ENCODE measurements at places on chromosomes 6 and 20.

- DNase-seq: no peak
Measured at GRCh38 chr6:46655803-46656202, 3.0 kb downstream of the SLC25A27 start.

DNA sequence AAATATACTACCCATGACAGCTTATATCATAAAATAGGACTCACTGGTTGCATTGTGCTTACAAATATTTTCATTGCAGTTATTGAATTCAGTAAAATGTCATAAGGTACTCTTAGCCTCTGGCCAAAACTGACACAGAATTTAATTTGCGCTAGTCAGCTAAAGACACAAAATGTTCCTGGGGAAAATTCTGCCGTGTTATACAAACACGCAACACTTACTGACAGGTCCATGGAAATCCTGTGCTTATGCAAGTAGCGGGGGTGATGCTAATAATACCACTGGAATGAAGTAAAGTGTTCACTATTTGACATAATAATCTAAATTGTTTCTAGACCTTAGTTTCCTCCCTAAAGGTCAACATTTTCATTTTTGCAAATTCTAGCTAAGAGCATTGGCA, 354.4 kb upstream of the RSPO3 start:
- DNase-seq: no peak

GRCh38 chr20:21684671-21685070, 20.8 kb upstream of the PAX1 start:
- no peak for DNase-seq

GRCh38 chr20:199996-200395, 10.5 kb upstream of the DEFB128 start:
- no peak for DNase-seq

- no peak for DNase-seq
Measured at GRCh38 chr6:154341871-154342270, 14.7 kb downstream of the IPCEF1 start.

DNA sequence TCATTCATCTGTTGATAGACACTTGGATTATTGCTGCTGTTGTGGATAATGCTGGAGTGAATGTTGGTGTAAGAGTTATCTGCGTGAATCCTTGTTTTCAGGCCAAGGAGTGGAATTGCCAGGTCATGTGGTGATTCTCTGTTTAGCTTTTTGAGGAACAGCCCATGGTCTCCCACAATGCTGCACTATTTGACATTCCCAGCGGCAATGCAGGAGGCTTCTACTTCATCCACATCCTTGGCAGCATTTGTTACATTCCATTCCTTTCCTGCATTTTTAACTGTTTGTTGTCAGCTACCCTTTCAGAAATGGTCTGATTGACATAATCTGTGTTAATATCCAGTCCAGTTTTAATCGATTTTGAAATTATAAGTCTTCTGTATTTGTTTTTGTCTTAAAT, 51.7 kb upstream of the CLDN20 start:
- DNase-seq: no peak

- no peak for DNase-seq
Measured at GRCh38 chr6:133610971-133611370, 277.9 kb upstream of the TCF21 start.

DNA sequence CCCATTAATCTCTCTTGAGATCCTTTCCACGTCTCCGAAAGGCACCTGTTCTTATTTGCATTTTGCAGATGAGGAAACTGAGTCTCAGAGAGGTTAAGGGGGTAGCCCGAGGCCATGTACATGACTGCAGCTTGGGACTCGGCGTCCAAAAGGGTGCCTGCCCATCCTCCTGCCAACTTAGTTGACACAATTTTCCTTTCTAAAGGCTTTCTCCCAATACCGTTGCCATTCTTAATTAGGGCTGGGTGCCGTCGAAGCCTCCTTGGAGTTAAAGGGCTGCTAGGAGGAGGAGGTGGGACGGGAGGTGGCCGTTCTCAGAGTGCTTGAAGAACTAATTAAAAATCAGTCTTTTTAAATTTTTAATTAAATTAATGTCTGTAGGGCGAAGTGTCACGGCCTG, 546 bp upstream of the PSMG4 start:
- DNase-seq: no peak

- no peak for DNase-seq
Measured at GRCh38 chr20:41391587-41392001, 25.0 kb upstream of the EMILIN3 start.

- DNase-seq: no peak
Measured at GRCh38 chr6:56479381-56479780, 163.3 kb downstream of the DST start.

- DNase-seq: no peak
Measured at GRCh38 chr6:167572106-167572505, 247.2 kb downstream of the TTLL2 start.

GRCh38 chr6:89596484-89596883, 42.1 kb downstream of the LYRM2 start:
- DNase-seq: no peak

DNA sequence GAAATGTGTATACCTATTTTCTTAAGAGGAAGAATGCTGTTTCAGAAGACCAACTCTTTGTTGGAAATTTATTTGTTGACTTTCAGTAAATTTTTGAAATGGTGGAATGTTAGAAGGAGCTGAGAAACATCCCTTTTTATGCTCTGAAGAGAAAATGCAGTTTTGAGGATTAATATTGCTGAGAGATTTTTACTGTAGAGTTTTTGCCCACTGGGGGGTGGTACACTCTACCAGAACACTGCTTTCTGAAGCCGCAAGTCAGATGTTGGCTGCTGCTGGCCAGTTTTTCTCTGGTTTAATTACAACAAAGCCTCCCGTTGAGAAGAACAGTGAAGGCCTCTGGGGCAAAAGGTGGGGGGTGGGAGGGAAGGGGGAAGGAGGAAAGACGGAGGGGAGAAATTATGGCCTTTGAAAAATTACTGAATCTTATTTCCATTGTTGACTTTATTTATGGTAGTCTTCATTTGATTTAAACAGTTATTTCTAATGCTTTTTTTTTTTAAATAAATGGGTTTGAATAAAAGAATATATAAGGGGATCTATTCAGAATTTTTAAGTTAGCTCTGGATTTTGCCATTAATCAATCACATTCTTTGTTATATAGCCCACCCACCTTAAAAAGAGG, 3.0 kb downstream of the FLRT3 start:
- DNase-seq: no peak

- DNase-seq: peak; percentile 31
Measured at GRCh38 chr6:43269273-43270007, 26.2 kb downstream of the TTBK1 start.

- DNase-seq: no peak
Measured at GRCh38 chr6:136146130-136146529, 104.0 kb downstream of the MTFR2 start.

DNA sequence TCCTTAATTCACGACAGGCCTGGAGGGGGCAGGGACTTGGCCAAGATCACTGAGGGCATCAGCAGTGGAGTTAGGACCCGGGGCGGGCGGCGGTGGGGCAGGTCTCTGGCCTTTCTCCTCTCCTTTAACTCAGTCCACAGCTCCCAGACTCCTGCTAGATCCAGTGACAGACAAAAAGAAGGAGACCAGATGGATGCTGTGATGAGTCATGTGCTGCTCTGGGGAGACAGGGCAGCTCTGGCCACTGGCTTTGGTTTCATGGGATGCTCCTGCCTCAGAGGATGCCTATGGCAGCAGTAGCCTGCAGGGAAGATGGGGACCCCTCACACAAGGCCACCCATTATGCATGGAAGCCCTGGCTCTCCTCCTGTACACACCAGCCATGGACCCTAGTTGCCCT, 20.5 kb downstream of the EPB41L1 start:
- no peak for DNase-seq

- DNase-seq: no peak
Measured at GRCh38 chr20:52852714-52853113, 119.4 kb upstream of the TSHZ2 start.

DNA sequence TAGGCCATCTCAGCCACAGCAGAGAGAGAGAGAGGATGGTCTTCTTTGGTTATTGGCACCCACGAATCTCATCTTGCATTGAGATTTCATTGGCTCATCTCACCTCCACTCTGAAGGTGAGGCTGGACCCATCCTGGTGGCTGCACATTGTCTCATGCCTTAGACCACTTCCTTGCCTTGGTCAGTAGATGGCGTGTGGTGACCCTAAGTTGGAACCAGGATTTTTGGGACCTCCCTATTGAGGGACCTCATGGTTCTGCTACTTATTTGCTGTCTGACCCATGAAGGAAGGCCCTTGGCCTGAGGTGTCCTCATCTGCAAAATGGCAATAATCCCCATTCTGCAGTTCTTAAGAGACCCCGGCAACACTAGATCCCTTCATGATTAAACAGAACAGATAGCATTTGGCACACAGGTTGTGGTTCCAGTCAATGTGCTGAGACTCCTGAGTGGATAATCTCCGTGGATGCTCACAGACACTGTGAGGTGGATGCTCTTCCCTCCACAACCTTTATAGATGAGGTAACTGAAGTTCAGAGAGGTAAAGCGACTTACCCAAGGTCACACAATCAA, 21.5 kb upstream of the AAR2 start:
- peak; percentile 39 for DNase-seq

GRCh38 chr20:4548552-4548951, 173.2 kb upstream of the PRND start:
- DNase-seq: no peak

GRCh38 chr6:146574211-146574610, 24.6 kb upstream of the ADGB start:
- DNase-seq: no peak

- no peak for DNase-seq
Measured at GRCh38 chr6:64255000-64255399, 619.4 kb downstream of the PHF3 start.

- DNase-seq: no peak
Measured at GRCh38 chr6:137647762-137648447, 153.7 kb upstream of the OLIG3 start.

GRCh38 chr6:32290886-32291450, 67.1 kb upstream of the NOTCH4 start:
- DNase-seq: no peak

DNA sequence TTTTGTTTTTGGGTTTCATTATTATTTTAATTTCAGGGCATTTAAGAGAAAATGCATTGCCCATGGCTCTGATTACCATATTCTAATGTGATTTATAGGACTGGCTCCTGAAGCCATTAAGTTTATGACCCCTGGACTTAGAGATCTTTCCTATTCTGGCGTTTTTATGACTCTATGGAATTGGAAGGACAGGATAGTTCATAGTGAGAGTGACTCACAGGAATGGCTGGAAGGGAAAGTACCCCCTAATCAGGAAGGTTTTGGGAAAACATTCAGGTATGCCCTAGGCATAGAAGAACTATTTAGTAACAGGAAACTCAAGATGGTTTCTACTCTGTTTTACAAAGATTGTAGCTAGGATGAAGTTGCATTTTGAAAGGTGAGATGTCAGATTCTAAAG, 108.6 kb upstream of the SLC2A12 start:
- DNase-seq: no peak

DNA sequence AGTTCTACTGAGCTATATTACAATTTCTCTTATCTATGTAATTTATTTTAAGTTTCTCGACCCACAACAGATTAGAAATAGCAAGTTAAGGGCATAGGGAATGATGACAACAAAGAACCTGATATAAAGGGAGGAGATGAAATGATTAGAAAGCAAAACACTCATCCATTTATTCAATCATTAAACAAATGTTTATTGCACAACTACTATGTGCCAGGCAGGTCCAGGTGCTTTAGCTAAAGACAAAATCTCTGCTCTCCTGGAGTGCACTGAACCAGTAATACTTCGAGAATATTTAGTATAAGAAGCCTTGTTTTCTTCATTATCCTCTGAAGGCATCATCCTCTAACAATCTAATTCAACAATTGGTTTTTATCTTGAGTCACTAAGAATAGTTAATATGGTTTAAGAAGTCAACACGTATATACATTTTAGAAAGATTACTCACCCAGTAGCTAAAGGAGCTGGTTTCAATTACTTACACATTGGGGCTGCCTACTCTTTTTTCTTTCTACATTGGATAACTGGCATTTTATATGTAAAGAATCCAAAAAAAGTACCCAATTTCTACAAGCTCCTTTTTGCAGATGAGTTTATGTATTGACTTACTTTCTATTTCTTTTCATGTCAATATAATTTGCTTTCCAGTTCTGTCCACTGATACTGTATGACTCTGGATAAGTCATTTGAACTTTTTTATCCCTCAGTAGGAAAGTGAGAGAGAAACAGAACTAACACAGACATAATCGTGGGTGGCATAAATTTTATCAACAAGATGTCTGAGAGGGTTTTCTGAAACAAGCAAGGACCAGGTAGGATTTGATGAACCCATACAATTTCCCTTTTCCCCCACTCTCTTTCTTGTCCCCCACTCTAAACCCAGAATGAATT, 312.6 kb downstream of the CLIC5 start:
- no peak for DNase-seq

GRCh38 chr20:20063941-20064702, 11.8 kb downstream of the CFAP61 start:
- DNase-seq: peak; percentile 7

Measured in hematopoietic multipotent progenitor cell (in vitro differentiated cells).